ENCODE measurements at places on chromosomes 16 and 17.
A peak's percentile ranks its signal among the peaks of the same experiment; 100 is the strongest.

DNA sequence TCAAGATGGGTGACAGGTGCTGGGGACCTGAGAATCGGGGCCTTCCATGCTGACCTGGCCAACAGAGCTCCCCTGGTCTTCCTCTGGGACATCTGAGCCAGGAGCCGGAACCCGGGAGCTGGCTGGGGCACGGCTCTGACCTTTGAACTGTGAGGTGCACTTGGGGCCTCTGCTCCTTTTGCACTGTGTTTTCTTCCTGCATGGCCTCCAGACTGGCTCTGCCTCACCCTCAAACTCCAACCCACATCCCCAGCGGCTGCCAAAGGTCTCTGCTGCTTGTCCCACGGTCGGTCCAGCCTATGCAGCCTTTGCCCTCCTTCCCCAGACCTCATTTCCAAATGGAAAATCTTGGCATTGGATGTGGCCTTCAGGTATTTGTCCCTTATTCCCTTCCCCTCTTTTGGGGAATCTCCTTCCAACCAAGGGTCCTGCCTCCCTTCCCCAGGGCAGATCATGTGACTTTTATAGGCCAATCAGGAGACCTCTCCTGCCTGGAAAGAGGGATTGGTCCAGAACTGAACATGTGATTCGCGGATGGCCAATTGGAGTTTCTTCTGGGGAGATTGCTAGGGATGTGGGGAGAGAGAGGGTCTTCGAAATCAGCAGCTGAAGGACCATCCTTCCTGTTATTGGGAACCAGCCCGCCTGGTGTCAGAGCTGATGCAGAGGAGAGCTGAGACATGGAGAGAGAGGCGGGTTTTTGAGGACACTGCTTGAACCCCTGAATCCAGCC, 117.9 kb downstream of the CYLD start:
- DNase-seq = no peak

DNA sequence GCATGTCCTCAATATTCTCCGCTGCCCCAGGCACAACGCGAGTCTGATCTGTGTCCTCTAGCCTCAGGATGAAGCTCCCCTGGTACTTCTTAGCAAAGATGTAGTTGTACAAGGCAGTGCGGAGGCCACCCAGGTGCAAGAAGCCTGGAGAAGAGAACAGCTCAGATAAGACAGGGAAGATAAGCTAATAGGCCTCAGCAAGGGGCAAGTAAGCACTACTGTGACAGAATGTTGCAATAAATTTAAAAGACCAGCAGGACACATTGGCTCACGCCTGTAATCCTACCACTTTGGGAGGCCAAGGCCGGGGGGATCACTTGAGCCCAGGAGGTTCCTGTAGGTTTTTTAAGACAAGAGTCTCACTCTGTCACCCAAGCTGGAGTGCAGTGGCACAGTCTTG, 5.0 kb downstream of the EARS2 start:
- no peak for DNase-seq

GRCh38 chr17:63834431-63835166, 7.1 kb upstream of the FTSJ3 start:
- DNase-seq = no peak

DNA sequence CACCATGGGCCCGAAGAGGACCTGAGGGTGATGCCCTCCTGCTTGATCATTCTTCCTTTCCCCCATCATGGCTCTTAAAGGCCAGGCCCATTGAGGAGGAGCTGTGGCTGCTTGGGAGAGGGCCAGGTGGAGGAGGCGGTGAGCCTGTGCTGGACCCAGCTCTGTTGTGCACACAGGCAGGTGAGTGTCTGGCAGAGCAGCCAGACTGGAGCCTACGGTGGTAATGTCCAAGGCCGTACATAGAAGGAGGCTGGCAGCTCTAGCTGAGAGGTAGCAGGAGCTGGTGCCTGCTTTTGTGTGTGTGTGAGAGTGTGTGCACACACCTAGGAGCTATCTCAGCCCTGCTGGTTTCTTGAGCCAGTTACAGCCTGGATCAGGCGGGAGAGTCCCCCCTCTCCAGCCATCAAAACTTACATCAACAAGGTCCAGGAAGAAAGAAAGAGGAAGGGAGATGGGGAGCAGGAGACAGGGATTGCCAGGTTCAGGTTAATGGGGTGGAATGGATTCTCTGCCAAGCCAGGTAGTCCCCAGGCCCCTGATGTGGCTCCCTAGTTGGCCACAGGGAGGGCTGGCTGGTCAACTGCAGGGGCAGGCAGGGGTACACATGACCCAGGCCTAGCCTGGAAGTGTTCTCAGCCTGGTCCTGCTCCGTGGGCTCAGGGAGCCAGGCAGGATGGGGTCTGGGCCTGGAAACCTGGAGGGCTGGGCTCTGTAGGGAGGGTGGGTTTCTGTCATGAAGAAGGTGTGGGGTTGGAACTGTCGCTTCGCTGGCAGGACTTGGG, 107.1 kb downstream of the RAP1GAP2 start:
- DNase-seq = no peak

DNA sequence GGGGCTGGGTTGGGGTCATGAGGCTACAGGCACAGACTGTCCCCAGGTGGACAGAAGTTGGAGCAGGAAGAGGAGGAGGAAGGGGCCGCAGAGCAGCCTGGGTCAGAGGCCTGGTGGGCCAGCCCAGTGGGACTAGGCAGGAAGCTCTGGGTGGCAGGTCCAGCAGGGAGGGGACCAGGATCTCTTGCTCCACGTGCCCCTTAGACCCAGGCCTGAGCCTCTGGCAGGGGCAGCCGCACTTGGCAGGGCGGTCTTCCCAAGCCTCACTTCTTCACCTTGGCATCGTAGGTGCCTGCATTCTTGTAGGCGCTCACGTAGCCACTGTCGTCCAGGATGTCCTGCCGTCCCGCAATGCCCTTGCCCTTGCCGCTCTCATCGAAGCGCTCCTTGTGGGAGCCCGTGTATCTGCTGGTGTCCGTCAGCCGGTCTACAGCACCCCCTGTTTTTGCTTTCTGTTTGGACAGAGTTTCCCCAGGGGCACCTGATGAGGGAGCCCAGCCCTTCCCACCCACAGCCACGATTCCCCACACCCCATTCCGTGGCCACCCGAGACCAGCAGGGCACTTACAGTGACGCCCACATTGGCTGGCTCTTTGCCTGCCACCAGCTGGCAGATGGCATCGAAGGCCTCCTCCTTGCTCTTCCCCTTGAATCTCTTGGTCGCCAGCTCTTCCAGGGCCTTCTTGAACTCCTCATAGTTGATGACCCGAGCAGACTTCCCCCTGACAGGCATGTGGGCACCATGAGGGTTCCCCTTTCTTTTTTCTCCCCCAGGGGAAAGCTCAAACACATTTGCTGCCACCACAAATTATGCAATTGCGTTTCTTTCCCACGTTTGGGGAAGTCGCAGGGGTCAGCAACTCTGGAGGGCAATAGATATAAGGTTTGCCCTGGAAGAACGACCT, 3.1 kb downstream of the TPPP3 start:
- DNase-seq = no peak

DNA sequence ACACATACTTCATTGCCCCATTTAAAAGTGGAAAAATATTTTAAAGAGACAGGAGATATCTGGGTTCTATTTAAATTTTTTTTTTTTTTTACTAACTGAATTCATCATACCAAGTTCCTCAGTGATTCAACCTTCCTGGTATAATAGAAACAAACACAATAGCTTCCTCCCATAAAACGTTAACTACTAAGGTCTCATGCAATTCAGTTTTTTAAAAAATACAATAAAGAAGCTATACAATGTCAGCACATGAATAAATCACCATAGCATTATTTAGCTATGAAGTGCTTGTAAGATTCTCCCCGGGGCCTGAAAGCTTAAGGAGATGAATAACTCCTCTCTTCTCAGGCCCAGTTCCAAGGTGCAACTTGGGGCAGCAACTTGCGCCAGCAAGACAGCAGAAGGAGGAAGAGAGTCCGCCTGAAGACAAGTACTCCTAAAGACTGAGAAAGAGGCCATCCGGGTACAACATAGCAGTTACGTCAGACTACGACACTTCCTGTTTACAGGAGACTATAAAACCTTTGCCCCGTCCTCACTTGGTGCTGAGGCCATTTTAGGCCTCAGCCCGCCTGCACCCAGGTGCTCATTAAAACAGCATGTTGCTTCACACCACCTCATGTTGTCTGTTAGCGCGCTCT, 81.5 kb downstream of the MYO1D start:
- DNase-seq = no peak

- no peak for DNase-seq
These were observed 543.3 kb downstream of the WWOX start for GRCh38 chr16:78642621-78643285.

- no peak for DNase-seq
These were observed 352 bp downstream of the MARF1 start for GRCh38 chr16:15642557-15643047.

GRCh38 chr17:69607162-69607834, 192.8 kb downstream of the MAP2K6 start:
- DNase-seq = peak; percentile 33

DNA sequence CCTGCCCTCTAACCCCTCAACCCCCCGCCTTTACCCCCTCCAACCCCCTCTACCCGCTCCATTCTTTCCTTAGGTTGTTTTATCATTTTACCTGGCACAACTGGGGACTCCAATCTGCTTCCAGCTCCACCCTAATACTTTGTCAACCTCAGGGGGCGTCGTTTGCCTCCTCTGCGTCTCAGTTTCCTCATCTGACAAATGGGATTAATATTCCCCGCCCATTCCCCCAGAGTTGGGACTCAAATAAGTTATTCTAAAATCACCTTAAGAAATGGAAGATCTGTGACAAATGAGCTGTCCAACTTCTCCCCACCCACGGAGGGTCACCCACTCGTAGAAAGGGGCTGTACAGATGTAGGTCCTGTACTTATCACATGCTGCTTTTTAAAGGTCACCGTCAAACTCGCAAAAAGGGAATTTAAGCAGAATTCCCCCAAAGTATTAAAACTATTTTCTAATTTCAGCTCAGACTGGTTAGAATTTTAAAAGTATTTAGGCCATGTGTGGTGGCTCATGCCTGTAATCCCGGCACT, 40.6 kb upstream of the CPNE2 start:
- no peak for DNase-seq

DNA sequence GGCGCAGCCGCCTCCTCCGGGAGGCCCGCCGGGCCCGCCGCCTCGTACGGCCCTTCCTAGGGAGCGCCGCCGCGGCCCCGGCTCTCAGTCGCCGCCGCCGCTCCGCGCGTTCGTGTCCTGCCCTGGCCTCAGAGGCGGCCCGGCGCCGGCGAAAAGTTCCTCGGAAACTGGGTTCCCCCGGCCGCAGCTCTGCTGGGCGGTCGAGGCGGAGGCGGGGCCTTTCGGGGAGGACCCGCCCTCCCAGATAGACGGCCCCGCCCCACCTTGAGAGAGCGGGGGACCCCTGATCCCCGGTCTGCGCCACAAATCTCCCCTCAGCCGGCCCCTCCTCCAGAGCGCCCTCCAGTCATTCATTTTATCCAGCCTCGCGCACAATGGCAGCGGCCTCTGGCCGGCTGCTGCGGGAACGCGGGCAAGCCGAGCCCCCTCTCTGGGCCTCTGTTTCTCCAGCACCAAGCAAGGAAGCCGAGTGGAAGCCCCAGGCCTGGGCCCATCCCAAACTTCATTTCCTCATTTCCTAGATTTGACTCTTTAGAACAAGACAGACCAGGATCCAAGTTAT, at the start of gene SREBF1:
TSS of gene SREBF1 (minus strand) at position 169 of the 562 bp plus-strand sequence. CDS start 169 bp downstream, outside the sequence.
- no peak for DNase-seq

DNA sequence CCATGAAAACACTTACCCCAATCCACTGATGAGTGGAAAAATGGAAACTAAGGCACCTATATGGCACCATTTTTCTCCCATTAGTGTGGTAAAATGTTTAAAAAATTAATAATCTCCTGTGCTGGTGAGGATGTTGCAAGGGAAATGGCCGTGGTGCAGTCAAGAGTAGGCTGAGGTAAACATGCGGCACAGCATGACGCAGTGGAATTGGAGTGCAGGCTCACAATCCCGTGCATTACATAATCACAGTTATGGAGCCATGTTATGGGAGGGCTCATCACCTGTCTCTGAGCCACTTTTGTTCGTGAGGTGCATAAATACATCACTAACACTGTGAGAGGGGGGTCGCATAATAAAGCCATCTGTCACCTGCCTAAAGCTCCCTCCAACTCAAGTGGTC, 164.4 kb upstream of the XYLT1 start:
- no peak for DNase-seq

DNA sequence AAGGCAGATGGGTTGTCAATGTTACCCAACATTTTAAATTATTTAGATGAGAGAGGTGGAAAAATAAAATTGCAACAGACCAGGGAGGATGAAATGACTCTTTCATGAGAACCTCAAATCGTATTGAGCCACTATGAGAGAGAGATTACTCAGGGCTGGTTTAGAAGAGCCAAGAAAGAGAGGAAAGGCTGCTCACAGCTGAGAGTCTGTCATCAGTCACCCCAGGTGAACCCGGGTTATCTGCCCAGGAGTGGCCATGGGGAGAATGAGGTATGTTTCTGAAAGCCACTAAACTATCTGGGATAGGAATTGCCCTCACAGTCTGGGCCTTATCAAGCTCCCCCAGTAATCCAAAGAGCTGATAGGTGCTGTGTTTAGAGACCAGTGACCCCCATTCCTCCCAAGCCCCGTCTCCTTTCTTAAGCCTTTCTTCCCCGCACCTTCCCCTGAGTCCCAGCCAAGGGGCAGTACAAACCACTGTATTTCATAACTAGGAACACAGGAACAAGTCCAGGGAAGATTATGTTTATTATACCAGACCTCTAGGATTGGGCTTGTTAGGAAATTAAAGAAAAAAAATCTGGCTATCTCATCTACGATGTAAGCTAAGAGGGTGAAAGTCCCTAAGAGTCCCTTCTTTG, 158.9 kb upstream of the NOL11 start:
- no peak for DNase-seq

GRCh38 chr17:83075270-83075880, 4.0 kb upstream of the METRNL start:
- DNase-seq = no peak

GRCh38 chr16:60110531-60110930, 1376.4 kb upstream of the GOT2 start:
- DNase-seq = no peak

GRCh38 chr17:17605729-17606088, 14.2 kb upstream of the PEMT start:
- DNase-seq = peak; percentile 31

DNA sequence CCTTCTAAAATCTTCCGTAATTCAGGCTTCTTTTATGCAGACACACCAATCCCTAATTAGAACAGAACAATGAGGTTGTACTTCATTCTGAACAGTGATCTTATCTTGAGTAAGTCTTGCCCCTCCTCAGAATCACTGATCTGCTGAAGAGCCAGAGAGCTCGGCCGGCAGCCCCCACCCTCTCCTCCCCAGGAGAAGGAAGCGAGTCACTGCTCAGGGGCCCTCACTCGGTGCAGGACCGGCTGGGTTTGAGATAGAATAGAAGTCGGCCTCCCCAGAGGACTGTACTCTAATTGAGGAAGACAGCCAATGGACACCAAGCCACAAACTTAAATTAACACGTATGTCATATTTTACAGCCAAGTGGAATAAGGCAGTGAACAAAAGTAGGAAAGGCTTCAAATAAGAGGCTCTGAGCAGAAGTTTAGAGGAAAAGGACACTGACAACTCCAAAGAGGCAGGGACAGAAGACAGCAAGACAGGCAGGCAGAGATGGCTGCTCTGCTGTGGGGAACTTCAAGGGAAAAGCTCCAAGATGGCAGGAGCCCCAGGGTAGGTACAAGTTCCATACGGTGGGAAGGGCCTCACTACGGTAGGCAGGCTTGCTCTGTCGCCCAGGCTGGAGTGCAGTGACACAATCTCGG, 18.6 kb downstream of the CREBBP start:
- DNase-seq = no peak

- no peak for DNase-seq
These were observed 2.1 kb downstream of the PPP1R1B start for GRCh38 chr17:39628655-39629493.

- peak; percentile 54 for DNase-seq
These were observed 36.6 kb downstream of the UBE2G1 start for GRCh38 chr17:4329838-4330237.

GRCh38 chr16:7351610-7352510, 19.2 kb downstream of the RBFOX1 start:
- DNase-seq = no peak

GRCh38 chr17:38577645-38578173, 28.0 kb downstream of the SRCIN1 start:
- no peak for DNase-seq
